ENCODE measurements at places on chromosomes 6 and 20. TPM values are rescaled to one million over a fixed set of nuclear protein-coding genes. Genes with fewer than 3 reads are reported as not detected.

CPNE5 gene
- total RNA-seq, result 36.0 TPM

LY6G6F gene
- total RNA-seq, result not detected

CCDC170 gene
- 5.5 TPM for total RNA-seq

RNF39 gene
- not detected for total RNA-seq
